ENCODE measurements at places on chromosomes 3 and 15. TPM values are rescaled to one million over a fixed set of nuclear protein-coding genes. Genes with fewer than 3 reads are reported as not detected.

GABRR3 gene
- not detected for polyA plus RNA-seq

ZPLD1 gene
- polyA plus RNA-seq = not detected

NKTR gene
- 20.2 TPM for polyA plus RNA-seq

DAPK2 gene
- polyA plus RNA-seq = 3.8 TPM

TICRR gene
- 0.05 TPM for polyA plus RNA-seq

RAB43 gene
- polyA plus RNA-seq = 6.0 TPM

ZWILCH gene
- 2.7 TPM for polyA plus RNA-seq

CA12 gene
- polyA plus RNA-seq = 3.7 TPM

TMEM212 gene
- not detected for polyA plus RNA-seq

P2RY1 gene
- polyA plus RNA-seq = 2.2 TPM

Measured in adipose tissue (tissue), 3 donors.